ENCODE measurements at places on chromosomes 1 and 21.

DNA sequence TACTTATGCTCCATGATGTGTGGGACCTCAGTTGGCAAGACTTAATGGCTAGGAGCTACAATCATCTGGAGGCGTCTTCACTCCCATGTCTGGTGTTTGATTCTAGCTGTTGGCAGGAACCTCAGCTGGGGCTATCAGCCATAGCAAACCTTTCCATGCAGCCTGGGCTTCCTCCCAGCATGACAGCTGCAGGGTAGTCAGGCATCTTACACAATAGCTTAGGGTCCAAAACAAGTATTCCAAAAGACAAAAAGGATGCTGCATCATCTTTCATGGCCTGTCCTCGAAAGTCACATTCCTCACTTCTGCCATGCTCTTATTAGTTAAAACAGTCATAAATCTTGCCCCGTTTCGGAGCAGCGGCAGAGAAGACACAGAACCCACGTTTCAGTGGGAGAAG, 90.9 kb downstream of the LRRC8C start:
- no peak for DNase-seq

GRCh38 chr1:54114001-54114400, 38.8 kb downstream of the CDCP2 start:
- DNase-seq = no peak

DNA sequence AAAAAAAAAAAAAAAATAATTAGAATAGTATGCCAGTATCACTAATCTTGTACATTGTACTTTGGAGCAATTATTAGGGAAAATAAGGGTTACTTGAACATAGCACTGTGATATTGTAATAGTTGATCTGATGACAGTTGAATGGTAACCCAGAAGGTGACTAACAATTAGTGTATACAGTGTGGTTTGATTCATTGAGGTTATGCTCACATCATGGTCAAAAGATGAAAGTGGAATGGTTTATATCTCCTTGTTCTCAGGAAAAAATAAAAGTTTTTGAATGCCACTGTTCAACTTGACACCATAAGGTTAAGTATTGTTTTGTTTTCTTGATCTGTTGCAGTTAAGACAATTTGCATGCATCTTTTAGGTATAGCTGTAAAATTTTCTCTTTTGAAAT, 87.0 kb downstream of the GPR52 start:
- DNase-seq = no peak

GRCh38 chr1:239011382-239011781, 375.0 kb upstream of the CHRM3 start:
- DNase-seq = no peak

DNA sequence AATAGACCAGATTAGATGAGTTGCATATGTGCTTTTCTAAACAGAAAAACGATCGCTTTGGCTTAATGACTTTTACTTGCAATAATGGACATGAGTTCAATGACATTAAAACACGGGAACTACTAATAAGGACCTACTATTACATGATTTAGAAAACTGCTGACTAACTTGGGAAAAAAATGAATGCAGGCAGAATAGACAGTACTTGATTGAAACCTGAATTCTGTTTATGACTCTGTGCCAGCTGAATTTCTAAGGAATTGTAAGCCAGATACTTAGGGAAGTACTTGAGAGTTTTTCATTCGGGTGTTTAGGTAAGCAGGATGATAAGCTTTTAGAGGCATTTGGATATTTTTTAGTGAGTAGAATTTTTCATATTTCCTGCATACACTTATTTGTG, 12.0 kb downstream of the ADGRL2 start:
- no peak for DNase-seq

DNA sequence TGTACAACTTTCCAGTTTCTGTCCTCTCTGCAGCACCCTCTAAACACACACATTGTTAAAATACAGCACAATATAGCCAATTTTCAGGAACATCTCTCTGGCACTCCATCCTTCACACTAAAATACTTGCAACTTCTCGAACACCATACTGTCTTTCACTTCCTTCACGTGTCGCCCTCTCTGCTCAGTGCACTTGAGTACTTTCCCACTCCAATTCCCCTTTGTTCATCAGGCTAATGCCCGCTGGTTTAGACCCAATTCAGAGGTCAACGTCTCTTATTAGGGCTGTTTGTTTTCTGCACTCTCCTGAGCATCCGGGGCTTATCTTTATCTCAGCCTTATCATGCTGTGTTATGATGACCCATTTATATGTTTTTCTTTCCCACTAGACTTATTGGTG, 238.2 kb upstream of the SGIP1 start:
- DNase-seq = no peak

- DNase-seq = no peak
Measured at GRCh38 chr1:99811747-99812146, 38.4 kb upstream of the AGL start.

GRCh38 chr1:185789501-185790193, 55.5 kb downstream of the HMCN1 start:
- DNase-seq = no peak

DNA sequence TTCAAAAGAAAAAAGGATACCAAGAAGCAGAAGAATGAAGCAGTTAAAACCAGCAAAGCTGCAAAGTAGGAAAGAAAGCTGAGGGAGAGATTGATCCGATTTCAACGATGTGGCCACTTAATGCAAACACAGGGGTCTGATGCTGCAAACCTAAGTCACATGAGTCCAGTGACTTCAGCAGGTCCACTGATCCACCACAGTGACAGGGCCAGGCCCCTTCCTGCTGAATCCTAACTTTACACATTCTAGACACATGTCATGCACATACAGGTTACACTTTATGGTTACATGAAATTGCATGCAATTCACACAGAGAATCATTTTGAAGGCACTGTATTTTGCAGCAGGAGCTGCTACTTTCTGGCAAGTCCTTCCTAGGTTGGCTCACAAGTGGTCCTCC, 59.0 kb upstream of the LBR start:
- no peak for DNase-seq

GRCh38 chr1:212098771-212099170, 63.2 kb downstream of the DTL start:
- no peak for DNase-seq

DNA sequence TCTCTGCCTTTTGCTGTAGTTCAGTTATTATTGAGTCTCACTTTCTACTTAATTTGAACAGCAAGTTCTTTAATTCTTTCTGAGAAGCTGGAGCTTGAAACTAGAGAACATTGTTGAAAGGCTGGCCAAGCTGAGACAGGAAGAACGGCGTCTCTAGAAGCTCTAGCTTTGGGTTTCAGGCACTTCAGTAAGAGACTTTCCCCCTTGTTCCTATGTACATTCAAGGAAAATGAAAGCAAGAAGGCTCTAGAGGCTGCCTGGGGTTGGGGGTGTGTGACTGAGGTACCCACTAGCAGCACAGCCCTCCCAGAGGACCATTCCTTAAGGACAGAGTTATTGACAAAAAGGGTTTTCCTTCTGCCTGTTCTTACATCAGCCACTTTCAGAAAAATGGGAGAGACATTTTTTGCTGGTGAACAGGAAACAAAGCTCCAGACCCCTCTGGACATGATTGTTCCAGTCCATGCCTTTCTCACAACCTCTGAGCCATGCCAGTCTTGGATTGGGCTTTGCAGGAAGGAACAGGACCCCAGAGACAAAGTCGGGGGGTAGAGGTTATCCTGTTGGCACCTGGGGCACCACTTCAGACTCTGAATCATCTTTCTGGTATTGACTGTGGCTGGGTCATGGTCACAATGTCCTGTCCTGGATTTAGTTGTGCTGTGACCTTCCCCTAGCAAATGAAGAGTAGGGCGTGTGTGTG, 63.1 kb downstream of the LAMC2 start:
- no peak for DNase-seq

DNA sequence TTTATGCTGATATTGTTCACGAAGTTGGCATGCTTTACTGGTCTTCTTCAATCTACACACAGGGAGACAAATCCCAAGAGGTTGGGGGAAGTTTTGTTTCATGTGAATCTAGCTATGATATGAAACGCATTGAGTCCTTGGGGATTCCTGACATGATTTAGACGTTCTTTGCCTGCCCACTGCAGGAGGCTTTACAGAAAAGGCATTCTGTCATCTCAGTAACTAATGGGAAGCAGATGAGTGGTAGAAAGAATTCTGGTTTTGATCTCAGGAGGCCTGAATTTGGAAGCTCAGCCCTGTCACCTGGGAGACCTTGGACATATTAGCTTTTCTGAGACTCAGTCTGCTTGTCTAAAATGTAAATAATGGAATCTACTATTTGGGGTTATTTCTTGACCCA, 383.0 kb upstream of the NFIA start:
- DNase-seq = no peak

DNA sequence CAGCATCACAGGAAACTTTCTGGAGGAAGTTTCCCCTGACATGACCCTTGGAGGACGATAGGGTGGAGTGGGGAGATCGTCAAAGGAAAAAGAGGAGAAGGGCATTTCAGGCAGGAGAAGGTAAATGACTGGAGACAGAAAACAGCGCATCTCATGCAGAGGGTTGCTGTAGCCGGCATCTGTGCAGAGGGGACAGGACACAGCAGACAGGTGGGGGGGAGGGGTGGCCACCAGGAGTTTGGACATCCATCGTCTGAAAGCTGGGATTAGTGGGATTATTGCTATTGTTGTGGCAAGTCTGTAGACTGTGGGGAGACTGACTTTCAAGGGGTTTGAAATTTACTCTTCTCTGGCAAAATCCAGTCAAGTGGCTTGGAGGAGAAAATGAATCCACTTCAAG, 463.9 kb downstream of the OMA1 start:
- no peak for DNase-seq

GRCh38 chr1:154871374-154871773, 1.3 kb upstream of the KCNN3 start:
- no peak for DNase-seq

DNA sequence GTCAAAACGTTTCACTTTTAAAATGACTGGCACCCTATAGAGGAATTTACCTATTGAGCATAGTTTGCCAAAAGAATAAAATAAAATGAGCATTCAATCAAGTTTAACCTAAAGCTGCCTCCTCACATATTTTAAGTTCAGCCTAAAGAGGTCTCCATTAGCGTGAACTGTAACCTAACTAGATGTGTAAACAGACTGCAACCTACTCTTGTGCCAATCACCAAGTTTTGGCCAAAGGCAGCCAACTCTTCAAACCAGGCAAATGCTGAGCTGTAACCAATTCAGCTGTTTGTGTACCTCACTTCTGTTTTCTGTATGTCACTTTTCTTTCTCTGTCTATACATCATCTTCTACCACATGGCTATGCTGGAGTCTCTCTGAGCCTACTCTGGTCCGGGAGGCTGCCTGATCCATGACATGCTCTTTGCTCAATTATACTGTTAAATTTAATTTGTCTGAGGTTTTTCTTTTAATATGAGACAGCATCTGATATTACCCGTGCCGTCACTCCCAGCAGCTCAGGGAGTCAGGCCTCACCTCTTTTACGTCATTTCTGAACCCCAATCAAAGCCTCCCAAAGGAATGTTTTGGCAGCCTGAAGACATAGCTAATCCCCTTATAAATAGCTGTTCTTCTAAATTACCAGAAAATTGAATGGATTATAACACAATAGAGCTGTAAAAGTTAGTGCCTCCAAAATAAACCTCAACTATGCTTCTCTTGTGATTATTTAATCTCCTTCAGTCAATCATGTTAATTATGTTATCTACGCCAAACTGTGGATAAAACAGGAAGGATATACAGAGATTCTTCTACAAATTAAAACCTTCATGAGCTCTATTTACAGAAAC, 81.0 kb upstream of the NR5A2 start:
- no peak for DNase-seq

GRCh38 chr1:174815036-174815435, 184.7 kb upstream of the CACYBP start:
- DNase-seq = no peak

- DNase-seq = no peak
Measured at GRCh38 chr21:45803618-45804340, 160.3 kb downstream of the PCBP3 start.

DNA sequence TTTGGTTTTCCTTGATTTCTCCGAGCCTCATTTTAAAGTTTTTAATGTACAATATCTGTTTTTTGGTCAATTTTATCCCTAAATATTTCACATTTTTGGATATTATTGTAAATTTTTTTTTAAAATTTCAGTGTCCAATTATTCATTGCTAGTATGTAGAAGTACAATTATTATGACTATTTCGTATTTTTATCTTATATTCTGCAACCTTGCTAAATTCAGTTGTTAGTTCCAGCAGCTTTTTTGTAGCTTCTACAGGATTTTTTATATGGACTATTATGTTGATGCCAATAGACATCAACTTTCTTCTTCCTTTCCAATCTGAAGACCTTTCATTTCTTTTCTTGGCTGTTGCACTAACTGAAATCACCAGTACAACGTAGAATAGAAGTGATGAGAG, 4.1 kb upstream of the PLA2G2F start:
- DNase-seq = no peak

Data from umbilical cord (tissue), 2 donors.